ENCODE measurements at places on chromosomes 6 and 20.

DNA sequence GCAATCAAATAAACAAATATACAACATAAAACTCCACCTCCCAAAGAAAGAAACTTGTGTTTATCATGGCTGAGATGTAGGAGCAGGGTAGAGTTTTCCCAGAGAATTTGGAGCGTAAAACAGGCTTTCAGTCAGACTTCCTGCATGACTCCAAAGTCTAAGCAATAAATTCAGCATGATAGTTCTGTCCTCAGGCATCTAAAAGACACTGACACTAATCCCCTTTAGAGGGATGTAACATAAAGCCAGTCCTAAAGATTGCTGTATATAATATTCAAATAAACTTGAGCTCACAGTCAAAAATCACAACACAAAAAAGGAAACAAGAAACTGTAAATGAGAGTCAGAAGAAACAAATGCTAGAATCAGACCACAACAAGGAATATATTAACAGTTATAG lies 234.4 kb downstream of the CENPW start:
- no peak for DNase-seq

DNA sequence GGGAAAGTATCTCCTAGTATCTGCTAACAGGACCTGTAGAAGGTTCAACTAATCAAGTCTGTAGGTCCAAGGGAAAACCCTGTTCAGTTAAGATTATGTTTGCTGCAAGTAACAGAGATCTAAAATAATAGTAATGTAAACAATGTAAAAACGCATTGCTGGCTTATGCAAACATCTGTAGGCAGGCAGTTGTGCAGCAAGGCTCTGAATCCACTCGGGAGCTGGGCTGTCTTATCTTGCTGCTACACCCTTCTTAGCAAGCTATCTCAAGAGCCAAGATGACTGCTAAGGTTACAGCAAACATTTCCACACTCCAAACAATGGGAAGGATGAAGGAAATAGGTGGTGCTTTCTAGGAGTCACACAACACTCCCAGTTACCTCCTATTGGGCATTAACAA lies 397.3 kb upstream of the NRSN1 start:
- DNase-seq, result no peak

- DNase-seq, result no peak
Observed at GRCh38 chr6:133358574-133359150, 117.5 kb downstream of the EYA4 start.

DNA sequence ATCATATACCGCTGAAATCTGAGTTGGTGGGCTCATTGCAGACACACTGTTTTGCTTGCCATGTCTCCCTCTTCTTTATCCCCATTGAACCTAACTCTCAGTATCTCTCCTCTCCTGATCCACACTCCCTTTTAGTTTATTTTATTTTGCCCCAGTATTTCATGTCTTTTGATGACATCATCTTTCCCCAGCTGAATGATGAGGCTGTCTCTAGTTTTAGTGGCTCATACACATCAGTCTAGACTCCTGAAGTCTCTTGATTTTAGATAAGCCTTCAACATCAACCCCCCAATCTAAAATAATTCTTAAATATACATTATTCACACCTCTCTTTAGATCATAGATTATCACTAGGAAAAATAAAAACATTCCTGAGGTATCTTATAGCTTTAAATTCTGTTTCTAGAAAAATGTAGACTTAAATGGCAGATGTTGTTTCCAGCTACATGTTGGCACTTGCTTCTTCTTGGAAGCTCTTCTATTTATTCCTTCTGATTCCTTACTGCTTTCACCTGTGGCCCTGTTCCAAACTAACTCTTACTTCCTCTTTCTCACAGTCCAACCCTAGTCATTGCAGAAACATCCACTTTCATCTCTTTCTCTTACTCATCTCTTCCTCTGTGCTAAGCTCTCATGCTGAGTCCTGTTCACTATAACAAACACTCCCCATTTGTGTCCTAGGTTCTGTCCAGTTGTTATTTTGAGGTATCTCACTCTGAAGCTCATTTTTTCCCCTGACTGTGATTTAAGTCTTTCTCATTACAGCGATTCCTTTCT lies 191.9 kb upstream of the SLC35B3 start:
- no peak for DNase-seq

Measured in HL-60 (cell line).